ENCODE measurements at places on chromosomes 16 and 17.

- no peak for DNase-seq
Measured at GRCh38 chr16:70715860-70716357, 30.1 kb upstream of the MTSS2 start.

DNA sequence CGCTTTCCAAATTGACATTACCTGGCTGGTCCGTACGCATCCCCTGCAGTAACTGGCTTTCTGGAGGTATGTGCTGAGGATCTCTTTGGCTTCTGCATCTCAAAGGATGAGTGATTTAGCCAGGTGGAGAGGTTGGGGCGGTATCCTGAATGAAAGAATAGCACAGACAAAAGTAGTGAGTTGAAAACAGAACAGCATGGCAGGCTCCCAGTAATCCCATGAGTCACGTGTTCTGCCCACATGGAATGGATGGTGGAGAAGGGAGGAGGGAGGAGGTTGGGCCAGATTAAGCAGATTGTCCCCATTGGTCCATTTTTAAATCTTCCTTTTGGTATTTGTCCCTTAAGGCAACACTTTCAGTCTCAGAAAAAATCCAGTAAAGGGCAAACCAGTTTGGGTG is 176.0 kb downstream of the WWOX start:
- no peak for DNase-seq

DNA sequence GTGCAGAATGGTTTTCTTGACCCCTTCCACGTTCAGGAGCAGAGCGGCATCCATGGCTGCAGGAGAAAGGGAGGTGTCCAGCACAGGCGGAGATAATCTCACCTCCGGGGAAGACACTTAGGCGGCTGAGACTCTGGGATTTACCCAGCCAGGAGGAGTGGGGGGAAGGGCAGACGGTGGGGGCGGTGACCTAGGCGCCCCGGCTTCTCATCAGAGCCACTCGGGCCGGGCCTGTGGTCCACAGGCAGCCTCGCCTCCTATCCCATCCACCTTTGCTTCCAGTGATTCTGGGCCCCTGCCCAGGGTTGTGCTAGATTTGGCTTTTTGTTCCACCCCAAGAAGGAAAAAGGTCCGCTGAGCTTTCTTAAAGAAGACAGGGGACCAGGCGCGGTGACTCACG is at the start of gene AIPL1:
AIPL1 (minus strand) TSS at position 71 of the 400 bp plus-strand sequence; CDS start at position 54, 17 bp downstream.
- DNase-seq, result no peak

GRCh38 chr17:53912117-53912516 is 89.4 kb downstream of the KIF2B start:
- DNase-seq, result no peak

DNA sequence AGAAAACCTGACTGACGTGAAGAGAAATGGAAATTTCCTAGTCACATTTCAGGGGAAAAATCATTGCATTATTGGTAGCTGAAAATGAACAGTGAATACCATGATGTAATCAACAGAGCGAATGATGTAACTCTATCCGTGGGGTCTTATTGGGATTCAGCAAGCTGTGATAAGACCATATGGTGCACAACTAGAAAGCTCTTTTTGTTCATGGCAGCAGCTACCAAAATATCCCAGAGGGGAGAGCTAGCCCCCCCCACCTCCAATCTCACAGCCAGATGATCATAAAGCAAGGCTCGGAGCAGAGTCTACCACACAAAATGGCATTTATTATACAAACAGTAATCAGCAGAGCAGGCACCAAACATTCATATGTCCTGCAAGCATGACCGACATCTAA is 22.2 kb upstream of the DNAH17 start:
- no peak for DNase-seq

DNA sequence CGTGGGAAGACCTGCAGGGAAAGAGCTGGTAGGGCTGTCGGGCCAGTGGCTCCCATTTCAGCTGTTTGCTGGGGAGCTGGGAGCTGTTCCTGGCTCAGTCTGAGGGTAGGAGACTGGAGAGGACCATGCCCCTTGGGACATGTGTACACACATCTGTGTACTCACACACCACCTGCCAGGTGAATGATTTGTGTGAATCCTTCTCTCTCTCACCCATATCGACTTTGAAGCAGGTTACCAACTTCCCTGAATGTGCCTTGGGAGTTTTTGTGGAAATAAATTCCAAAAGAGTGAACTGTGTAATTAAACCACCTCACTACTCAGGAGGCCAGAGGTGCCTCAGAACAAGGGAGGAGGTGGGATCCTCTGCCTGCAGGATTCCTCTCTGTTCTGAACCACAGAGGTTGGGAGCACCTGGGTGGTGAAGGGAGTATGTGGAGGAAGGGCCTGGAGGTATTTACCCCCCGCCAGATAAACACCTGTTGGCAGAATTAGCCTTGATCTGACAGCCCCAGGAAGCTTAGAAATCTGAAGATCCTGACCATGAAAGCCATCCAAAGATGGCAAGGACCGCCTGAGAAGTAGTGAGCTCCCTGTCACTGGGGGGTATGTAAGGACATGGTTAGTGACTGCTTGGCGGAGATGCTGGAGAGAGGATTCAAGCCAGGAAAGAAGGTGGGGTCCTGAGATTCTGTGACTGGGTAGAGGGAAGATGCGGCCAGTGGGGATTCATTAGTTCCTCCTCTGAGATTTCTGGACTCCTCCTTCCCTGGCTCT is 3.3 kb downstream of the ABCC3 start:
- DNase-seq, result no peak

GRCh38 chr16:24062270-24062817 is 193.8 kb upstream of the CACNG3 start:
- no peak for DNase-seq

DNA sequence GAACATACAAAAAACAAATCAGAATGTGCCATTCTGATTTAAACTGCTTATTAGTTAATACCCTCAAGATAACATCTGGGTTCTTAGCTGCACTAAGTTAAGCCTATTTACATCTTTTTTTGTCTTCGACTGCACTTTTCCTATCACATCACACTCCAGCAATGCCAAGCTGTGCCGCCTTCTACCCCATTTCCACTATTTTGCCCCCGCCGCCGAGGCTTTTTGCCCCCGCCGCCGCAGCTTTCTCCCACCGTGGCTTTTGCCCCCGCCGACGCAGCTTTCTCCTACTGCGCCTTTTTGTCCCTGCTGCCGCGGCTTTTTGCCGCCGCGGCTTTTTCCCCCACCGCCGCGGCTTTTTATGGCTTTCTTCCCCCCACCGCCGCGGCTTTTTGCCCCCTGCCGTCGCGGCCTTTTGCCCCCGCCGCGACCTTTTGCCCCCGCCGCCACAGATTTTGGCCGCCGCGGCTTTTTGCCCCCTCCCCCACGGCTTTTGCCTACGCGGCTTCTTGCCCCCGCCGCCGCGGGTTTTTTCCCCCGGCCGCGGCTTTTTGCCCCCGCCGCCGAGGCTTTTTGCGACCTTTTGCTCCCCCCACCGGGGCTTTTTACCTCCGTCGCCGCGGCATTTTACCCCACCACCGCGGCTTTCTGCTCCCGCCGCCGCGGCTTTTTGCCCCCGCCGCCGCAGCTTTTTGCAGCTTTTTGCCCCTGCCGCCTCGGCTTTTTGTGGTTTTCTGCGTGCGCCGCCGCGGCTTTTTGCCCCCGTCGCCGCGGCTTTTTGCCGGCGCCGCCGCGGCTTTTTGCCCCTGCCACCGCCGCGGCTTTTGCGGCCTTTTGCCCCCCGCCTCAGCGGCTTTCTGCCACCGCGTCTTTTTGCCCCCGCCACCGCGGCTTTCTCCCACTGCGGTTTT is 331.4 kb upstream of the WSB1 start:
- no peak for DNase-seq

GRCh38 chr17:63419949-63420867 is 25.9 kb downstream of the CYB561 start:
- DNase-seq, result no peak

DNA sequence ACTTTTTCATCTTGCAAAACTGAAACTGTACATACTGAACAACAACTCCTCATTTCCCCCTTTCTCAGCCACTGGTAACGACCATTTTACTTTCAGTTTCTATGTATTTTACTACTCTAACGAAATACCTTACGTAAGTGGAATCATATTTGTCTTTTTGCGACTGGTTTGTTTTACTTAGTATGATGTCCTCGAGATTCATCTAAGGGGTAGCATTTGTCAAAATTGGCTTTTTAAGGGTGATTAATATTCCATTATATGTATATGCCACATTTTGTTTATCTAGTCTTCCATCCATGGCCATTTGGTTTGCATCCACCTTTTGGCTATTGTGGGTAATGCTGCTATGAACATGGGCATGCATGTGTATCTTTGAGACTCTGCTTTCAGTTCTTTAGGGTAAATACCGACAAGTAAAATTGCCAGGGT is 10.4 kb downstream of the KPNB1 start:
- DNase-seq, result no peak

- DNase-seq, result no peak
Measured at GRCh38 chr17:12421646-12422306, 243.9 kb upstream of the MYOCD start.

DNA sequence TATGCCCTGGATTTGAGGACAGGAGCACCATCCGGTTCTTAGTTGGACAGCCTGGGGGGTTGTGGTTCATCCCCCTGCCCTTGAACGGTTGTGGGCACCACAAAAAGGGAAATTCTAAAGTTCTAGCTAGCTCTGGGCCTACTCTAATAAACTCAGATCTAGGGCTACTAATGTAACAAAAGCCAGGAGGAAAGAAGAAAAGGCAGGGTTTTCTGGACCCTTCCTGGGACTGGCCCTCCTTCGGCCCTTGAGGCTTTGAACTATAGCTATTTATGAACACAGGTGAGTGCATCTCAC is 15.1 kb downstream of the ETV4 start:
- no peak for DNase-seq

- DNase-seq, result no peak
Measured at GRCh38 chr17:75856062-75856756, 1.1 kb upstream of the WBP2 start.

GRCh38 chr16:81816351-81816750 is 37.3 kb downstream of the PLCG2 start:
- no peak for DNase-seq

GRCh38 chr17:42230225-42230624 is 35.9 kb upstream of the GHDC start:
- no peak for DNase-seq

GRCh38 chr17:11807606-11808005 is 189.7 kb downstream of the ZNF18 start:
- no peak for DNase-seq

- no peak for DNase-seq
Measured at GRCh38 chr16:80689487-80689886, 114.9 kb downstream of the CDYL2 start.

GRCh38 chr17:73029991-73030390 is 62.5 kb downstream of the SLC39A11 start:
- no peak for DNase-seq

Data from stimulated activated CD4-positive, alpha-beta T cell treated with anti-CD3 and anti-CD28 coated beads, Interleukin-1b, Interleukin-23, amount 100 ng/mL, for 1 hour (primary cell).